ENCODE measurements at places on chromosomes 7 and 10.

DNA sequence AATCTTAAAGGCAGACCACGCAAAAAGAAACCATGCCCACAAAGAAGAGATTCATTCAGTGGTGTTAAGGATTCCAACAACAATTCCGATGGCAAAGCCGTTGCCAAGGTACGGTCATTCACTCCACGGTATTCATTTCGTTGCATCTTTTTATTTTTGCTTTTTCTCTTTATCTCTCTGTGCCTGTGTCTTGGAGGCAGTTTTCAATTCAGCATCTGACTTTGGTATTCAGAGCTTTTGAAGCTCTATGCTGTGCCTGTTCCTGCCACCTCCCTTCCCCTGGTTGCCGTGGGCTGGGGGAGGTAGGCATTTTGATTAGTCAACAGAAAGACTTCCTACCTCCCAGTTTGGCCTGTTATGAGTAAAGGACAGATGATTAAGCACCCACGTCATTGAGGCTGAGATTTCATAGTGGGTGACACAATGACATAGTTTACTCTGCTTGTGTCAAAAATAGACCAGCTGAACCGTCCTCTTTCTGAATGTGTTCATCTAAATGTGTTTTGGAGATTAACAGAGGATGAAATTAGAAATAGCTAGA is 149.5 kb downstream of the ARID5B start:
- DNase-seq, result no peak

DNA sequence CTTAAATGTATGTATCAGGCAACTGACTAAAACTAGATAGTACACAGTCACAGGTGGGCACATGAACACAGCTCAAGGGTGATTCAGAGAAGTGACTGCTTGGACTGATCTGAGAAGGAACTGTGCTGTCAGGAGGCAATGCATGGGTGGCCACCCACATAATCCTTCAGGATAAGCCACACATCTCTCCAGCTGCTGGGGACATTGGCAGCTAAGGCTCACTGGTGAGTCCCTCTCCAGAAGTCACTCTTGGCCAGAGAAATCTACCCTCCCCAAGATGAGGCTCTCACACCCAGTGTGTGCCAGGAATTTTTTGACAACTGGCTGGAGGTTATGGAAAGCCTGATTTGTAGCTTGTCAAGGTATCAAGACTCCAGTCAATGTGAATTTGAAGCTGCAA is 302.4 kb upstream of the NEBL start:
- no peak for DNase-seq

DNA sequence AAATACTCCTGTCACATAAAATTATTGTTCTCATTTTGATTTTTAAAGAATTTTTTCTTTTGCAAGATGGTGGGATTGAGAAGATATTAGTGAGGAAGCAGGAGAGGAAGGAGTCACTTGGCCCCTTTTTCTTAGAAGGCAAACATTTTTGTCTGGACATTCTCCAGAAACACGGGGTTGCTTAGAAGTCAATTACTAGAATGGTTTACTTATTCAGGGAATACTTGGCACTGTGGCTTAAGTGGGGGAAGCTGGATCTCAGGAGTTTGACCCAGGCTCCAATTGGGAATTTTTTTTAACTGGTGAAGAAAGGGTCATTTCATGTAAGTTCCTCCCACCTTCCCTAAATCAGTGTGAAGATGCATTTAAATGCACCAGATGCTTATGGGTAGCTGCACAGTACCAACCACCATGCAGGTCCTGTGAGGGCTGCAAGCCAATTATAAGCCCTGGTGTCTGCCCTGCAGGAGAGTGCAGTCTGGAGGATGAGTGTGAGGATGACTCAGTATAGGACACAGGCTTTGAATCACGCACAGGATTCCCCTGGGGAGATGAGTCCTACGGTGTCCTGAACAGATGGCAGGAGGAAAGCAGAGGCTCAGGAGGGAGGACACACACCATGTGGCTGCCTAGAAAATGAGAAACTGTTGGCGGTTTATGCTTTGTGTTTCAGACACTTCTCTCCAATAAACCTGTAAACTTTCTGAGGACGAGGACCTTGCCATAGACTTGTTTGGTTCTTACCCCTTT is 299.1 kb downstream of the PLXNA4 start:
- no peak for DNase-seq

DNA sequence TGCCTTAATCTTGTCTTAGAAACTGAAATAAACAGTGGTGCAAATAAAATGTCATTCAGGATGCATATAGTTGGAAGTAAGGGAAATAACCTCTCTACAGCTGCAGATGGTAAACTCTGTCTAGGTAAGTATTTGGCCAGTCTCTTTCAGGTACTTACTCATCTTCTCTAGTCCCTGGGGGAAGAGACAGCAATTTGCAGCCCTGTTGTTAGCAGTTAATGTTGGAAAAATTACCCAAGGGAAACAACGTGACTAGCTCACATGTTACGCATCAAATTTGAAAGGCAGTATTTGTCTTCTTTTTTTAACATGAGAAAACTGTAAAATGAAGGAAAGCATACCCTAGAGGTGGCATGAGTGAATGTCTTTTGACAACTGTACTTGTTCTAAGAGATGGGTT is 3.2 kb upstream of the HUS1 start:
- DNase-seq, result no peak

- no peak for DNase-seq
Observed at GRCh38 chr7:50641442-50642405, 76.5 kb upstream of the DDC start.

Measured in RPMI8226 (cell line).